ENCODE measurements at places on chromosomes 6 and 20.

GRCh38 chr20:51496964-51497363, 45.6 kb downstream of the NFATC2 start:
- no peak for DNase-seq

- DNase-seq: no peak
Measured at GRCh38 chr20:3661814-3662665, 1.2 kb downstream of the GFRA4 start.

- DNase-seq: no peak
Measured at GRCh38 chr6:116586738-116587137, 15.4 kb downstream of the RWDD1 start.

DNA sequence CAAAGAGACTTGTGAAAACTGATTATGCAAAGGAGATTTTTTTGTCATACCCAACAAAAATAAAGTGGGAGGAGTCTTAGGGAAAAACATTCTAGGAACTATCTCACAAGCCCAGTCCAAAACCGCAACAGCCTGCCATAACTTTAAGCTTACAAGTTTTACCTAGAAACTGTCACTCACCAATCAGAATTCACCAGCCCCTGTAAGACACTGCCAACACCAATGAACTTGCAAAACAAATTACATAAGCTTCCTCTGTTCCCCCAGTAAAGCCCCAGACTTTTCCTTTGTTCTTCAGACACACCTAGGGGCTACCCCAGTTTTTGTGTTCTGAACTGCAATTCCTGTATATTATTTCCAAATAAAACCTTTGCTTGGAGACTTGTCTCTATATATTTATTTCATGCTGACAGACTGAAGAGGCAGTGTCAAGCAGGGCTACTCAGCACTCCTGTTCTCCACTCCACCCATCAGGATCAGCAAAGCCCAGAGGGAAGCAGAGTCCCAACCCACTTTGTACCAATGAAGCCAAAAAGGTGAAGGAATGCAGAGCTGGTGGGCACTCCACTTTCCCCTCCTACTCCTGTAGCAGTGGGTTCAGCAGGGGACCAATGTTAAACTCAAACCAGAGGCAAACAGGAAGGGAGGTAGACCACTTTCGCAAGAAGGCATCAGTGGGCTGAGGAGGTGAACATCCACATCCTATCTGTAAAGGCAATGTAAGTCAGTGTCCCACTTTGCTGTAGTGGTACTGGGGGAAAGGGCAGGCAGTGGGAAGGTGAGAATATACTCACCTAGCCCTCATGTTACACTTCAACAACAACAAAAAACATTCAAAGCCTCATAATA, 142.5 kb upstream of the RUNX2 start:
- no peak for DNase-seq

GRCh38 chr6:48429021-48429420, 318.0 kb upstream of the PTCHD4 start:
- DNase-seq: no peak

- no peak for DNase-seq
Measured at GRCh38 chr6:146785001-146785585, 186.3 kb downstream of the ADGB start.

DNA sequence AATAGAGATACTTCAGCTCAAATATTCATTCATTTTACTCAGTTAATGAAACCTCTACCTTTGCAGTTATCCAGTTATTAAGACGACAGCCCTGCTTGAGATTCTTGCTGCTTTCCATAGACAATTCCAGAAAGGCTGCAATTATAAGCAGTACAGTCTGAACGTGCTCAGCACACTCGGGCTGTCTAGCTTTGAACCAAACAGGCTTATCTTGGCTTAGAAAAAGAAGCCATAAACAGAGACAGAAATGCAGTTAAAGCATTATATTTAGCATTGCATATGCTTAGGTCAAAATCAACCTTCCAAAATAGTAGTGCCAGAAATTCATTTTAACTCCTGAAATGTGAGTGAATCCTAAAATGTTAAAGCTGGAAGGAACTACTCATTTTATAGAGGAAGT, 204.1 kb upstream of the KCNQ5 start:
- no peak for DNase-seq

DNA sequence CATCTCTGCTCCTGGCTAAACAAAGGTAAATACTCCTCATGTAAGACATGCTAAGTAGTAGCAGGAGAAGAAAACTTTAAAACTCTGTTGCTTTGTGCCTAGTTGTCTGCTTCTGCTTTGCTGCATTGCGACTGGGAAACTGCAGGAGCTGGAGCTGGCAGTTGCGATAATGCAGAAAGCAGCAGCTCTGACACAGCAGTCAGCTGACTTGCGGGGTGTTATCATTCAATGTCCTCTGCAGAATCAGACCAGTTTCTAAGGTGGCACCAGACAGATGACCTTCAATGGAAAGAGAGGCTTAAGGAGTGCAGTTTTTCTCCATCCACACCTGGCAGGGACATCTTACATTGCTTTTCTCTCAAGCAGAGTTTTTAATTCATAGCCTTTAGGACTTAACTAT, 69.9 kb upstream of the SOX4 start:
- no peak for DNase-seq

DNA sequence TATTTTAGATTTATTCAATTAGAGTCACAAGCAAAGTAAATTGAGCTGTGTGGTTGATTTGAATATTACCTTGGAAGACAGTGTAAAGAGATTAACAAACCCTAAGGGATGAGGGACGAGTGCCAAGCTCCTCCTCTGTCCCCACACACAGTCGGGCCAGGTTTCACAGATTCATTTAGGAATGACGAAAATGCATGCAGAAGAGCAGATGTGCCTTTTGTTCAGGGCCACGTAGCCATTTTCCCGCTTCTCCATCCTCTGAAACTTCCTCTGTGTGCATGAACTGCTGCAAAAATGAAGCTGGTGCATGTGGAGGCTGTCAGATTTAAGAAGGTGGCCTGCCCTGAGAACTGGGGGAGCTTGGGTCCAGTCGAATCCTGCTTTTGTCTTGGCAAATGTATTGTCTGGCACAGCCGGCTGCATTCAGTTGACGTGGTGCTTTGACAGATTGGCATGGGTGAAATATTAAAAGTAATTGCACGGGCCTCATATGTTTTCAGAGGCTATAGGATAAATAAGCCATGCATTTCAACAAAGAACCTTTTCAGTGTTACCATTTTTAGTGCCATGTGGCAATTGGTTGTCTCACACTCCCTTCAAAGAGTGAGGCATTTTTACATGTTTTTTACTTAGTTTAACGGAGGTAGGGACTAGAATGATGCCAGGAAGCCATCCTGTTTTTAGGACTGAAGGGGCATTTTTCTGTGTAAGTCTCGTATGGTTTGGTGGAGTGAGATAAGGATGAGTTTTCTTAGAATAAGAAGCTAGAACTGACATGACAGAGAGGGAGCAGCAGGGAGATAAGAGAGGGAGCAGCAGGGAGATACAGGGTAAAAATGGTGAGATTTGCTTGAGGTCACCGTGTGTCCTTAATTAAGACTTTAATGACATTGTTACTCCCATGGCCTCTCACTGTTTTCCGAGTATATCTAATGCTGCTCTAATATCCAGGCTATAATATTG, 361.1 kb downstream of the NRN1 start:
- no peak for DNase-seq

GRCh38 chr6:113122060-113122459, 735.1 kb upstream of the MARCKS start:
- DNase-seq: no peak

GRCh38 chr20:64256282-64256935, 861 bp downstream of the PCMTD2 start:
- no peak for DNase-seq

- DNase-seq: no peak
Measured at GRCh38 chr6:297571-298232, 5.4 kb downstream of the DUSP22 start.

GRCh38 chr6:140850438-140850837, 1282.3 kb upstream of the GJE1 start:
- DNase-seq: no peak
